ENCODE measurements at places on chromosomes 3 and 15.

DNA sequence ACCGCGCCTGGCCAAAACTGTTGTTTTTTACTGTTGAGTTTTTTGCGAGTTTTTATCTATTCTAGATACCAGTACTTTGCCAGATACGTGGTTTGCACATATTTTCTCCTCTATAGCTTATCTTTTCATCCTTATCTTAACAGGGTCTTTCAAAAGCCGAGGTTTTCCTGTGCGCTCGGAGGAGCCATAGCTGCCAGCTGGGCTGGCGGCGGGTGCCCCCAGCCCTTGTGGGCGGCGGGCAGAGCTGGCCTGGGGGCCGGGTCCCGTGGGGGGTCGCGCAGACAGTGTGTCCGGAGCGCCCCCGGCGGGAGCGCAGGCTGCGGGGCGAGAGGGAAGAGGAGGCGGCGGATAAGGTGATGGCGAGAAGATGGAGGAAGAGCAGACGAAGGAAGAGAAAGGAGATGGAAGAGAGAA, 11.1 kb upstream of the EIF4A2 start:
- no peak for DNase-seq

GRCh38 chr3:62874711-62875557, at the start of gene CADPS:
Gene CADPS (minus strand): TSS chr3:62875416. CDS start chr3:62875029, 387 bp downstream.
- no peak for DNase-seq

DNA sequence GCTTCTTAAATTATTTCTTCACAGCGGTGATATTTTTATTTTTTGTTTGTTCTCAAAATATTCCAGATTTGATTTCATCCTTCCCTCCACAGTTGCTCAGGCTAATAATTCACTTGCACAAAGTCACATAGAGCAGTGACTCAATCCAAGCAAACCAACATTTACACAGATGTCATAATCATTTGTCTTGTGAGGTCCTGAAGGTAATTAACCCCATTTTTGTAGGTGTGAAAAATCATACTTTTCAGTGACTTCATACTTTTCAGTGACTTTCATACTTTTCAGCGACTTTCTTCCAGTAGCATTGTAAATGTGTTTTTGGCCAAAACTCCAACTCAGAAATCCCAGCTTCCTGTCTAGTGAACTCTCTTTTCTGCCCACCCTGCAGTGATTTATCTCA, 32.1 kb downstream of the CD200 start:
- DNase-seq, result no peak

GRCh38 chr3:11655196-11655928, 11.6 kb upstream of the VGLL4 start:
- DNase-seq, result no peak

DNA sequence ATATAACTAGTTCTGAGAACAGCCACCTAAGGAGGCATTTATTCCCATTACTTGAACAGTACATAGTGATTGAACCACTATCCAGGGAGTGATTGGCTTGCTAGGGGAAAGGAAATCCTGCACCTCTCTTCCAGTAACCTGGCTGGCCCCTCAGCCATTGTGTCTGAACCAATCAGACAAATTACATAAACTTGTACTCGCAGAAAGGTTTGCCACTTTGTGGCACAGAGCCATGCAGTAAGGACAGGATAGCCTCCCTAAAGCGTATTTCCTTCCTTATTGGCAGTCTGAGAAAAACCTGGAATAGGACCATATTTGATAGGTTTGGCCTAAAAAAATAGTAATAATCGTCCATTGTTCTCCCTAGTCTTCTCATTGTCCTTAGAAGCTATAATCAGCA, 19.0 kb downstream of the CMSS1 start:
- DNase-seq, result no peak

DNA sequence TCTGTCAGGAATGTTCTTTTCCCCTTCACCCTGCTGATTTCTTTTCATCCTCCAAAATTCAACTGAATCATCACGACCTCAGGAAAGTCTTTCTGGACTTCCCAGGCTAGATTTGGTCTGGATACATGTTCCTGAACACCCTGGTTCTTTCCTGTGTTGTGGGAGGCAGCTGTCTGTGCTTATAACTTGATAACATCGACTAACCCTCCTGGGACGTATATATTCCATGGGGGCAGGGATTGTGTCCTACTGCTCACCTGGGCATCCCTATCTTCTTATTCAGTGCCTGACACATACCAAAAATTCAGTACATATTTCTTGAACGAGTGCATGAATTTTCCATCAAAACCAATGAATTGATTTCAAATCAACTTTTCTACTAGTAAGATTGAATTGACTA, 47.6 kb upstream of the MEF2A start:
- no peak for DNase-seq

GRCh38 chr3:63662500-63662899, 10.0 kb downstream of the SNTN start:
- no peak for DNase-seq

- no peak for DNase-seq
Measured at GRCh38 chr3:89340408-89340807, 233.0 kb downstream of the EPHA3 start.

DNA sequence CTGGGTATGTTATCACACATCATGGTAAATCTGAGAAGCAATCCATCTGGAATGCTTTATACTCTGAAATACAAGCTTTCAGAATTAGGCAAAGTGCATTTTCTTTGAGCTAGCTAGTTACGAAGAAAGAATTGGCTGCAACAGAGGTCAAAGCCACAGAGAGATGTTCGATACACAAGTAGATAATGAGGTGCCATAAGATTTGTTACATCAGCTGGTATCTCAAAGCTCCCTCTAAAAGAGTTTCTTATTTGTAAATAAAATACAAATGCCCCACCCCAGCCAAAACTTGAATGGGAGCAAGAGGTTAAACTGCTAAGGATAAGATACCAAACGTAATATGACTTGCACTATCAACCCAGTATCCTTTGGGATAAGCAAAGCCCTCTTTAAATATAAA, 84.0 kb upstream of the SLCO3A1 start:
- DNase-seq, result no peak

DNA sequence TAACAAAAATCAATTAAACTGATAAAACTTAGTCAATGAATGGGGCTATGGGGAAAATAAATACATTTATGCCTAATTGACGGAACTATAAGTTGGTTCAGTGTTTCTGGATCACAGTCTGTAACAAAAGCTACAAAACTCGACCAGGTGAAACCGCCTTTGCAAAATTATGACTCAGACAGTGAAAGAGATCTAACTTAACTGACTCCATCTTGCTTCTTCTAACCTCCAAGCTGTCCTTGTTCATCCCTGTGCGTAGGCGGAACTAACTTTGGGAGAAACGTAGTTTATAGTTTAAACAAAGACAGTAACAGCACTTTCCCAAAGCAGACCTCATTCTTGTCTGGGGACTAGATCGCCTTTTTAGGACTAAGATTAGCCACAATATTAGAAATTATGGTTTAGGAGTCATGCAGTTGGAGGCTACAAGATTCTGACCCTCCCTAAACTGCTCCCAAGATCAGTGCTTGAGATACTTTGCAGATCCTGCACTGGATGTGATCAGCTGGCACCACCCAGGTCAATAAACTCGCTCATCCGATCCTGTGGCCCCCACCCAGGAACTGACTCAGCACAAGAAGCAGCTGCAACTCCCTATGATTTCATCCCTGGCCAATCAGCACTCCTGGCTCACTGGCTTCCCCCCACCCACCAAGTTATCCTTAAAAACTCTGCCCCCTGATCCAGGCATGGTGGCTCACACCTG, 7.2 kb upstream of the MFGE8 start:
- no peak for DNase-seq

GRCh38 chr3:41234823-41235721, 35.8 kb downstream of the CTNNB1 start:
- no peak for DNase-seq

DNA sequence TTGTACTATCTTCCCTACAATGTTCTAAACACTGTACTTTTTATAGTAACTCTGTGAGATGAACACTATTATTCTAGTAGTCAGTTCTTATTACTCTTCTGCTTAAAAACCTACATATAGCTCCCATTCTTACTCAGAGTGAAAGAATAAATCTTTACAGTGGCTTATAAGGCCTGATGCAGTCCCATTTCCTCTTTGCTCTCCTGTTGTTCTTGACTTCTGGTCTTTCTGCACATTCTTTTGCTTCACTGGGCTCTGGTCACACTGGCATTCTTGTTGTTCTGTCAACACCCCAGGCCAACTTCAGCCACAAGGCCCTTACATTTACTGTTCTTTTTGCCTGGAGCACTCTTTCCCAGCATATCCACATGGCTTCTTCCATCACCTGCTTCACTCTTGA, 58.2 kb upstream of the TP63 start:
- no peak for DNase-seq

DNA sequence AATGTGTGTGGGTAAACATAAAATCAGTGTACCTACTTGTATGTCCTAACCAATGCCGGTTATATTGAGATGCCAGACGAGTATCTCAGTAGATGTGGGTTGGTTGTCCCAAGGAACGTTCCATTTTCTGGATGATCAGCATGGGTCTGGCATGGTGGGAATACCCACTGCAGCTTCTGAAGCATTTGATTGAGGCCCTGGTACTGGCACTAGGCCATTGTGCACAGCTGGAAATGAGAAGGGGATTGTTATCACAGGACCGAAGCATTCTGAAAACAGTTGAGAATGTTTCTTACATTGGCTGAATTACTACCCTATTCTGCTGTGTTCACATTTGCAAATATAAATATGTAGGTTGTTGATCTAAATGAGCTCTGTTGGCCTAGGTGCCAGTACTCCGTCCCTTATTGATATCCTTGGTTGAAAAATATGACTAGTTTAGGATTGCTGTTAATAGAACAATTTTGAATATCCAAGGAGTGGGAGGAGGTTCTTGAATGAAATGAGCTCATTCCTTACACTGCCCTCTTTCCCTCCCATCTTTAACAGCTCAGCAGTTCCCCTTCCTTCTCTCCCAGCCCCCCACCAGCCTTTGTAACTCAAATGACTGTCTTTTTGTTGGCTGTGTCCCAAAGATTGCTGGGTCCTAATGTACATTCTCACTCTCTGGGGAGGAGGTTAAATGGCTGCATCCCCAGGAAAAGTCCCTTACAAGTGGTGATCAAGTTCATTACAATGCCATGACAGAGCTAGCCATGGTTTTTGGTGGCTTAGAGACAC, 293.3 kb upstream of the TPM1 start:
- DNase-seq, result no peak

DNA sequence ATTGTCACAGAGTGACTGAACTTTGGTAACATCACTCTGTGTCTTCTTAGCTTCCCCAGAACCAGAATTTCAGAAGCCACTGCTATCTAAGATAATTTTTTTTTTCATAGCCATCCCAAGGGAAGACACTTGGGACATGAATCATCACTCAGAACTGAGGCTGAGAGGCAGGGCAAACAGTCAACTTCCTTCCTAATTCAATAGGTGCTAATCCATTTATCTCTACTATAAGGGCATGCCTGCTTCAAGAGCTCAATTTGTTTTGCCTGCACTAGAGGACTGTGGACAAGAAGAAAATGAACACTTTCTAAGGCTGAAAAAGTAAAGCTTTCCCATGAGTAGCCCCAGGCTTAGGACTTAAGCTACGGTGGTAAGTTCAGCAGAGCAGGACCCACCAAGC, 56.7 kb upstream of the MYRIP start:
- peak; percentile 7 for DNase-seq

DNA sequence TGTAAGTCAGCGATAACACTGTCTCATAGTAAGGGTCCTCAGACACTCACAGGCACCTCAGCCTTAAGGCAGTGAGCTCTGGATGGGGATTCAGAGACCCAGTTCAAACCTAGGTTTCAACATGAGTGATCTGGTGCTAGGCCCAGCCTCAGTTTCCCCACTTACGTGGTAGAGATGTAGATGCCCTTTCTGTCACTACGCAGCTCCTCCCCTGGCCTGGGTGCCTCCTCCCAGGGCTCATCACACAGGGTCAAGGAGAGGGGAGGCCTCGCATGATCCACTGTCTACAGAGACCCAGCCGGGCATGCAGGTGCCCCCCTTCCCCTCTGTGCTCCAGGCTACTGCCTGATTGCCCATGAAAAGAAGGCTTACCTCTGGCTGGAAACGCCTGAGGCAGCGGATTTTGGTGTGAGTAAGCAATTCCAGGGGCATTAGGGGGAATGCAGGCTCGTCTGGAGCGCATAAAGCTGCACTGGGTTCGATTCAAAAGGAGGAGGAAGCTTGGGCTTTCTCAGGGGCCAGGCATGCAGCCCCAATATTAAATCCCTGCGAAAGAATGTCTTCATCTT, 69.8 kb upstream of the ANKRD34C start:
- DNase-seq, result no peak

DNA sequence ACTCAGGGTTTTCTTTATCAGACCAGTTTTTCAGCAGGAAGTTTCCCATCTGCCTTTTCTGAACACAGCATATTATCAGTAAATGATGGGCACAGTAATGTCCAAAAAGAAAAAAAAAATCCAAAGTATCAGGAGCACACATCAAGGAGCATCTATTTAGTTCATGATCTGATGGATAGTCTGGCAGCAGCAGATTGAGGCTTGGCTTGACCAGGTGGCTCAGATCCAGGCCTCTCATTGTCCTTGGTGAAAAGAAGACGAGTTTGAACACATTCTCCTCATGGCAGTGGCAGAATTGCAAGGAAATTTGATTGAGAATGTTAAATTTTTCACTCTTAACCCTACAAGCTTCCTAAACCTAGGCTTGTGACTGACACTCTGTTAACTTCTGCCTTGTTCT, 192.9 kb downstream of the OXSM start:
- no peak for DNase-seq

DNA sequence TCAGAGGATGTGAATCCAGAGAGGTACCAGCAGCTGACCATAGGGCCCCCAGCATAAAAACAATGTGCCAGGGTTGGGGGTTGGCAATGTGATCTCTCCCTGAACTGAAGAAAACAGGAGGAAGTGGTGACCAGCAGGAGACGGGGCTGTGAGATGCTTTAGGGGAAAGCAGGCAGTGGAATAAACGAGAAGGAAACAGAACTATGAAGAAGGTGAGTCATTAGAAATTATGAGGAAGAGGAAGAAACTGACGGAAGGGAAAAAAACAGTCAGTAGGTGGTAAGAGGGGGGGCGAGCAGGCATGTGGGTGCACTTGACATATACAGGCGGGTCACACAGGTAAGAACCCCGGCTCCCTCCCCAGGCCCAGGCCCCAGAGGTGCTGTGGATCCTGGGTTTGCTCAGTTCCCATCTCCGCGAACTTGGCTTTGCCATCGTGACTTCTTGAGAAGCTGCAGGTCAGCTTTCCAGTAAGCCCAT, 42.2 kb upstream of the B3GNT5 start:
- no peak for DNase-seq

DNA sequence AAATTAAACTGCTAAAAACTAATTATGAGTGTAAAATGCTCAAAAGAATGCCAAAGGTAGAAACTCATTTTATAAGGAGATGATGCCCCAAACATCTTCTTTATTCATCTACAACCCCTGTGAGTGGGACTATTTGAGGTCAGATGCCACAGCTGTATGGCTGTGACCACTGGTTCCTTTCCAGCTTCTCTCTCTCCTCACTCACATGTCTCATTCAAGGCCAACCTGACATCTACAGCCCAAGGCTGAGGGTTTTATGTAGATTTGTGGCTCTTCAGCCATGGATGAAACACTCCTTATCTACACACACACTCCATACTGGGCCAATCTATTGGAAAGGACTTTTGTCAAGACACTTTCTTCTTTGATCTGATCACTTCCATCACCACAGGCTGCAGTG, 231.3 kb downstream of the KCNMB2 start:
- no peak for DNase-seq
